Activated CD8-positive, alpha-beta memory T cell treated with anti-CD3 and anti-CD28 coated beads for 48 hours (primary cell): ENCODE measurements at places on chromosomes 6 and 20.

DNA sequence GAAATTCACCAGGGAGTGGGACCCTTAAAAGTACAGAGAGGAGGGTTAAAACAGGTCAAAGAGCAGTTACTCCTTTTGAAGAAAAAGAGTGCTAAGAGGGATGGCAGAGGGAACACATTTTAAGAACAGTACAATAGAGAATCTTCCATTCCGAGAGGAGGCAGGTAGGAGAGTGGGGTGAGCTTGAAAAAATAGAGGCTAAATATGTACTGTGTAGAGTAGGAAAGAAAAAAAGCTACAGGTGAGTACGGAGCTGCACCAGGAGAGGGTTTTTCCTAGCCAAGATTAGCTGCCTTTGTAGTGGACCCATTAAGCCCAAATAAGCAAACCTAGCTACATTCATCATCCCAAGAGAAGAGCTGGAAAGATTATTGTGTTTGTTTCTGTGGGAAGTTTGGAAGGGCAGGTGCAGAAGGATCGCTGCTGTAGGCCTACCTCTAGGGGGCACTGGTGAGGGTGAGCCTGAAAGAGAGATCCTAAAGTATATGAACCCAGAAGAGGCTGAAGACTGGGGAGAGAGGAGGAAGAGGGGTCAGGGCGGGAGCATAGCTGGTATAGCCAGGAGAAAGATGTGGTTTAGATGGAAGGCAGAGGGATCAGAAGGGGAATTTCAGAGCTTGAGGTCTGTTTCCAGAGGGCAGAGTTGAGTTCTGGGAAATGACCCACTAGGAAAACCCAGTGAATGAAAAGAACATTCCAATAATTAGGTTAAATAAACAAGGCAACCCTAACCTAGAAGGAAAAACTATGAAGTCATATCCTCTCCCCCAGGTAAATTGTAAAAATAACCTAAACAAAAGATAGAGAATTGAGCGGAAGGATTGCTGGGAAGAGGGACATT is 50.2 kb upstream of the HINT3 start:
- no peak for DNase-seq

DNA sequence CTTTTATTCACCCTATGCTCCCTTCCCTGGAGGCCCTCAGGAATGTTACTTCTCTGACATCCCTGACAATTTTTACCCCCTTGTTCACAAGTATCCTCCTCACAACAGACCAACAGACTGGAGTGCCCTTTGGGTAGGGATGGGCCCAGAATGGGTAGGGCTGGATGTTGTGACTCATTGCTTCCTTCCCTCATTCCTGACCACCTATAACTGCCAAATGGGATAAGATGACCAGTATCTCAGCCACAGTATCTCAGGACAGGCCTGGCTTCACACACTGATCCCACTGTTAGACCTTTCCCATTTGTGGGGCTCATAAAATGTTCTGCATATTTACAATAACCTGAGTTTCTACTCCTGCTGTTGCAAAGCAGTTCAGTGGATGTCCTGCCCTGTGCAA is 223.0 kb upstream of the LRFN2 start:
- DNase-seq, result no peak

GRCh38 chr6:87808005-87808757 is 106.1 kb upstream of the AKIRIN2 start:
- no peak for DNase-seq

GRCh38 chr20:326645-327185 is 1.4 kb downstream of the SOX12 start:
- no peak for DNase-seq

- DNase-seq, result no peak
These were observed 441.5 kb upstream of the FLRT3 start for GRCh38 chr20:14778875-14779274.

DNA sequence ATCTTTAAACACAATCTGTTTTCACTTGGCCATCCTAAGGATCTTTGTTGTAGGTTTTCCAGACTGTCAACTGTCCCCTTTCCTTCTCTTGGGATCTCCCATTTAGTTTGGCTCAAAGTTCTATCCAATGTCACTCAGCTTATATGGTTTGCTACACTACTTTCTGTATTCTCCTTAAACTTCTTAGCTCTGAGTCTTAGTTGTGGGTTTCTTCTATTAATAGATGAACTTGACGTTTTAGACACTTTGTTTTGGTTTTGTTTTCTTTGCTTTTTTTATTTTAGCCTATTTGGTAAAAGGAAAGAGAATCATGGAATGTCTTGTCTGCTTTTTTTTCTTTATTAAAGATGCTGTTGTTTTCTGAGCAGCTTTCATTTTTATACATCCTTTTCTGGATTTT is 11.4 kb downstream of the RMND1 start:
- DNase-seq, result no peak

DNA sequence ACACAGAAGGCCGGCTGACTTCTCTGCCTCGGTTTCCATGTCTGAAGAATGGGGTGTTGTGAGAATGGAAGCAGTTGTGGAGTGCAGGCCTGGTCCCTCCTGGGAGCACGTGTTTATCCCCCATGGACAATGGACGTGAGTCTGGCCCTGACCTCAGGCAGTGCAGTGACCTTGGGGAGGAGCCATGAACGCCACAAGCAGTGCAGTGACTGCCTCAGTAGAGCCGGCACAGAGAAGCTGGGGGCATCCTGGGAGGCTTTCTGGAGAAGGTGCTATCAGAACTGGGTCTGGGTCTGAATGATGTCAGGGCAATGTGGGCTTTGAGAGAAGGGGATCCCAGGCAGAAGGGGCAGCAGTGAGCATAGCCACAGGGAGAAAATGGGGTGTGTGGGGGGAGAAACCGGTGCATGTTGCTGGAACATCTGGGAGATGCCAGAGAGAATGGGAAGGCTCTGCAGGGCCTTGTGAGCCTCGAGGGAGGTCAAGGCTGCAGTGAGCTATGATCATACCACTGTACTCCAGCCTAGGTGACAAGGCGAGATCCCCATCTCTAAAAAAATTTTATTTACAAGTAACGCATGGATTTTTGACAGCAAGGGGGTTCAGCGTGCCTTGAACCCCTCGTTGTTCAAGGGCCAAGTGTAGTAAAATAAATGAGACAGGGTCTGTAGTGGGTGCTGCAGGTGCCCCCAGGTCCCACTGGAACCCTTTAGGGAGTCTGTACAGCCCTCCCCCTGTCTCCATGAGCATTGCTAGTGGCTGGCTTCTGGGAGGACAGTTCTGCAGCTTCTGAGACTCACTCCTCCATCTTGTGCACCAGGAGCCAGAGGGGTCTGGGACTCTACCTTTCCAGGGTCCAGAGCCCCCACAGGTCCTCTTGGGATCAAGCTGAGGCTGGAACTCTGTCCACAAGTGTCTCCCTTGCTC is 27.0 kb upstream of the ZBP1 start:
- no peak for DNase-seq

DNA sequence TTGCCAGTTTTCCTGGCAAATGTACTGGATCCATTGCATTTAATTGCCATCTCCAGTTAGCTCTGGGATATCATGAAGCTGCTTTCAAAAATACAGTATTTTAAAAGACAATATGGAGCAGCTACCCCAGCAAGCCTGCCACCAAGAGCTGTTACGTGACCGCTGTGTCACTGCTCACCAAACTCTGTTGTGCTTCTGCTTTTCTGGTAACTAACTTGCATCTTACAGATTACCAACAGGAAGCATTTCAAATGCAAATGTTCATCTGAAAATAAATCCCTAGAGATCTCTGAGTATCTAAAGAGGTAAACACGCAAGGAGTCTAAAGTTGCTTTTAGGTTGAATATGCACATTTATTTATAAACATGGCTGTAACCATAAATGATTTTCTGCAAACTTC is 1008.3 kb downstream of the KIF16B start:
- DNase-seq, result no peak

GRCh38 chr20:34243377-34243776 is 2.2 kb downstream of the ASIP start:
- DNase-seq, result no peak

DNA sequence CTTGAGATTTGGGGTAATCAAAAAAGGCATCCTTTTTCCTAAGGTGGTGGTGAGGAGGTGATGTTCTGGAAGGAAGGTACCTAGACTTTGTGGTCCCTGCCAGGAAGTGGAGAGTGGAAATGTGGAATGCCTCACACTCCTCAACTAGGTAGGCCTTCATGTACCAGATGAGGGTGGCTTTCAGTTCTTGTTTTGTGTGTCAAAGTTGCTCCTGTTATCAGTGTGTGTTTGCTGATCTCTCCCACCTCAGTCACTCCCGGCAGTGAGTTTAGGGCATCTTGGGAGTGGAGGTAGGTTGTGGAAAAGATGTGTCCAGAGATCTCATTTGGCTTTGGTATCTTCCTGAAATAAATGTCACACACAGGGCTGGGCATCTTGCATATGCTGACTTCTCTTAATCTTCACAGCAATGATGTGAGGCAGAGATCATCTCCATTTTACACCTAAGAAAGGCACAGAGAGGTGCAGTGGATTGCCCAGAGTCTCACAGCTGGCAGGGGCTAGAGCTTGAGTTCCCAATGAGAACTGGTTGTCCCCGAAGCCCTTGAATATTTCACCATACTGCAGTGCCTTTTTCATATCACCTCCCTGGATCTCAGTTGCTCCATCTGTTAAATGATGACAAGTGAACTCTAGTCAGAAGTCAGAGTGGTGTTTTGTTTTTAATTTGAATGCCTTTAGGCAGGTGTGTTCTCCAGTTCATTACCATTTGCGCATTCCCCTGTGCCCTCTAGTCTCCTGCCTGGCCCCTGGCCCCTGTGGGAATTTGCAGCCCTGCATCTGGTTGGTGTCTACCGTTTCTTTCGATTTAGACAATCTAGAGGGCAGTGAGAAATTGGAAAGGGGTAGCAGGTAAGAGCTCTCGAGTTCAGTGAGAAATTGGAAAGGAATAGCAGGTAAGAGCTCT is 2.9 kb downstream of the PKIG start:
- no peak for DNase-seq

DNA sequence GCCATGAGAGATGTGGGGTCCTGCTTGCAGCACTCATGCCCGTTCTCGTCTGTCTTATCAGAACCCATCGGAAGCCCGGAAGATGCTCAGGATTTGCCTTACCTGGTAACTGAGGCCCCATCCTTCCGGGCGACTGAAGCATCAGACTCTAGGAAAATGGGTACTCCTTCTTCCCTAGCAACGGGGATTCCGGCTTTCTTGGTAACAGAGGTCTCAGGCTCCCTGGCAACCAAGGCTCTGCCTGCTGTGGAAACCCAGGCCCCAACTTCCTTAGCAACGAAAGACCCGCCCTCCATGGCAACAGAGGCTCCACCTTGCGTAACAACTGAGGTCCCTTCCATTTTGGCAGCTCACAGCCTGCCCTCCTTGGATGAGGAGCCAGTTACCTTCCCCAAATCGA is 8.3 kb downstream of the PI16 start:
- DNase-seq, result no peak

DNA sequence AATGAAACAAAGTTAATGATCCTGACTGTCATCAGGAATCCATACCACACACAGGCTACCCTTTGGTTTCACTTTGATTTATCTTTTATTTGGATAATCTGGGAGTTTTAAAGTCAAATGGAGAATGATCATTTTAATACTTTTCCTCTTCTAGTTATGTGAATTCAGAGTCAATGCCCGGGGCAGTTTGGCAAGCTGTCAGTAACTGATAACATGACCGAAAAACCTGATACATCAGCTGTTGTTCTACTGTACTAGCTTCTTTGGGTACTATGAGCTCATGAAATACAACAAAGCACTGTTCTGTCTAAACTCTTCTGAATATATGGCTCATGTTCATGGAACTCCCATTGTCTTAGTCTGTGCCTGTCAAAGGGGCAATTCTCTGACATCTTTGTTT is 30.2 kb downstream of the KLHL31 start:
- DNase-seq, result no peak

DNA sequence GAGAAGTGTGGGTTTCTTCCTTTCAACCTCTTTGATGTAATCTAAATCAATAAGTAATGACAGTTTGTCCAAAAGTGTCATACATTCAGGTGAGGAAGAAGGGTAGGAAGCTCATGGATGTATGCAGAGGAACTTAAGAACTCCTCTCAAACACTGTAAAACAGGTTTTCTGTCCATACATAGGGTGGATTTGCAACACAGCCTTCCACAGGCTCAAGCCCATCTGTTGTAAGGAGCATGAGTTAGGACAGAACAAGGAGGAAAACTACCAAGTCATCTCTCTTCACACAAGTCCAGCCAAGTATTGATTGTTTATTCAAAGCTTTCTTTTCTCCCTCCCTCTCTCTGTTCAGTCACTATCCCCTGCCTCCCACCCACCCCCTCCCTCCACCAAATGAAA is 49.0 kb upstream of the CDYL start:
- DNase-seq, result no peak

DNA sequence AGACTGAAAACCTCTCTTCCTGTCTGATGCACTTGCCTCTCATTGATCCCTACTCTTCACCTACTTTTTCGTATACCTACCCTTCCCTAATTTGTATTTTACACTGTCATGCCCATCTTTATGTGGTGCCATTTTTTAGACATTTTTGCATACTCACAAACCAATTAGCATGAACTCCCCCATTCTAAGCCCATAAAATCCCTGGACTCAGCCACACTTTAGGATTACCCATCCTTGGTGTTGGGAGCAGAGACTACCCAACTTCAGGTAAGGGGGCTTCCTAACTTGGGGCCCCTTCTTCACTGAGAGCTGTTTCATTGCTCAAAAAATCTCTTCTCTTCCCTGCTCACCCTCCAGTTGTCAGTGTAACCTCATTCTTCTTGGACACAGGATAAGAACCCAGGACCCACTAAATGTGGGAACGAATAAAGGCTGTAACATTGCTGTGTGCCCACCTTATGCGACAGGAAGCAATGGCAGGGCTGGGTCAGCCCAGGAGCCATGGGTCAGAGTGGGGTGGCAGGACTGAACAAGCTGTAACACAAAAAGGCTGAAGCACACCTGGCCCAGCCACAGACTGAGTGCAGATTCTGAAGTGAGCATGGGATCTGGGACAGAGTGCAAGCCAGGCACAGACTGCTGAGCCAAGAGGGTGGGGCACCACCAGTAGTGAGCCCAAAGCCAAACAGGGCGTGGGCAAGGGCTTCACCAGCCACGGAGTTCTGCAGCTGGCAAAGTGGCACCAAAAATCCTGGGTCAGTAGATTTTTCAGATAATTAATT is 789.1 kb upstream of the HS3ST5 start:
- no peak for DNase-seq

DNA sequence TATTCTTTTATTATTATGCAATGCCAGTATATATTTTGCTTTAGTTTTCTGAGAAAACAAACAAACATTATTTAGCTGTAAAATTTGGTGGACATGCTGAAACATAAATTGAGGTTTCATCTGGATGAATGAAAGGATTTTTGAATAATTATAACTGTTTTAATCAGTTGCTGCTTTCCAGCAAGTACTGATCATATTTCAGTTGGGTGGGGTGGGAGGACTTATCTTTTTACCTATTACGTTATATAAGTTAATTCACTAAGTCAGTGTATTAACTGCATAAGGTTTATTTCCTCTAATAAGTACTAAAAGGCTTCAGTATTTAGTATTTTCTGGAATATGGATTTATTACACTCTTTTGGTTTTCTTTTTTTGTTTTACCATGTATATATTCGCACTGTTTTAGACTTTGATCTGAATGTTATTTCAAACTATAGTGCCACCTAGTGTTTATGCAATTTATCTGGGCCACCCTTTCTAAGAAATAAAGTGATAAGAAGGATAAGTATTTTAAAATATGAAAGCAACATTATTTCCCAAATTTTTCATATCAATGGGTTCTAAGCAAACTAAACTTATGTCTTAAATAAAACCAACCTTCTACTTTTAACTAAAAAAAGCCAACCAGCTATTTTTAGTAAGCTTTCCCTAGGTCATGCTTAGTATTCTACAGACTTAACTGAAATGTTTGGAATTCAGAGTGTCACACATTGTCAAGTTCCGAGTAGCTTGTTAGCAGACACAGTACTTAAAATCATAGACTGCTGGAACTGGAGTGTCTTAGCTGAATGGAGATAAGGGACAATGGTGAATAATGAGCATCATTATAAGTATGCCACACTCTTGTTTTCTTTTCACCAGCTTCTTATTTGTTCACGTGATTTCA is 105.4 kb upstream of the MCHR2 start:
- DNase-seq, result no peak
